ENCODE measurements at places on chromosomes 6 and 20. TPM values are rescaled to one million over a fixed set of nuclear protein-coding genes. Genes with fewer than 3 reads are reported as not detected.

DNA sequence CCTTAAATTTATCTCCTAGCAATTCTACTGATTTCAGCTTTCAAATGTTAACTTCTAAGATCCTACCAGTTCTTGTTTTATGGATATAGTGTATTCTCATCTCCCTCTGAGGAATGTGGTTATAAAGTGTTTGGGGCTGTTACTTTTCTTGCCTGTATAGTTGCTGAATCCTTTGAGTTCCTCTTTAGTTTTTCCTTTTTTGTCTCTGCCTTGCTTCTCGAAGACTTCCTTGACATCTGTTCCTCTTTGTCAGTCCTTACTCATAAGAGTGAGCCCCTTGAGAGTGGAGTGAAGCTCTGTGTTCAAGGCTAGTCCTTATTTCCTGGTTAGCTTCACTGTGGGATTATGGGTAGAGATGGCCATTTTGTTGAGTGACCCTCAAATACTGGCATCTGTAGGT, 84.6 kb downstream of the ELOVL4 start:
- peaks cover 4% of the 10 kb centered on the region for H3K27me3 ChIP-seq
- no peak overlapping the region for H3K27ac ChIP-seq
- no peak for DNase-seq
- H3K4me1 ChIP-seq, result no peaks in the 10 kb centered on the region

WFDC2 gene
- not detected for total RNA-seq

TBX18 gene
- 20.6 TPM for total RNA-seq

GRCh38 chr6:52233975-52234823, 10.1 kb downstream of the IL17F start:
- no peaks in the 10 kb centered on the region for H3K4me1 ChIP-seq
- peak; percentile 81 for DNase-seq
- no peak overlapping the region for H3K4me3 ChIP-seq

GRCh38 chr6:68296126-68296525, 339.0 kb upstream of the ADGRB3 start:
- no peak overlapping the region for H3K4me3 ChIP-seq
- H3K27me3 ChIP-seq, result no peaks in the 10 kb centered on the region
- no peak for DNase-seq
- H3K36me3 ChIP-seq, result no peaks in the 10 kb centered on the region

DNA sequence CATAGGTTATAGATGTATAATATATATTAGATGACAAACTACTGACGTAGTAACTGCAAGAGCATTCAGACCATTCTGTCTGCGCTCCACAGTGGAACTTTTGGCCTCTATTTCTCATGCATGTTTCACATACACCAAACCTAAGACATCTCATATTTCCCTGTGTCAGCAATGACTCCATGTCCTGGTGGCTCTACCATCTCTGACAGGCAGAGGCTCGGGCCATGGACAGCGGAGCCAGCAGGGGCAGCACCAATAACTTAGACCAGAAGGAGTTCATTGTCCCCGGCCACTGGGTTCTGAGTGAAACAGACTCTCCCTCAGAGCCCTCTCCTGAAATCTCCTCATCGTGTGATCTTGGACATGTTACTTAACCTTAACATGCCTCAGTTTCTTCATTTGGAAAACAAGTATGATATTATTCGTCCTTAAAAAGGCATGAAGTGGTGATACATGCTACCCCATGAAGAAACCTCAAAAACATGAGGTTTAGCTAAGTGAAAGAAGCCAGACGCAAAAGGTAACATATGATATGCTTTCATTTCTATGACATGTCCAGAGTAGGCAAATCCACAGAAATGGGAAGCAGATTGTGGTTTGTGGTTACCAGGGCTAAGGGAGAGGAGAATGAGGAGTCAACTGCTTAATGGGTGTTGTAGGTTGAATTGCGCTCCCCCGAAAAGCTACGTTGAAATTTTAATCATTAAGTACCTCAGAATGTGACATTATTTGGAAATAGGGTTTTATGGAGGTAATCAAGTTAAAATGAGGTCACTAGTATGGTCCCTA, 564.0 kb upstream of the JARID2 start:
- no peak for DNase-seq
- no peaks in the 10 kb centered on the region for H3K27me3 ChIP-seq
- H3K27ac ChIP-seq, result no peak overlapping the region
- peaks cover 17% of the 10 kb centered on the region for H3K4me1 ChIP-seq

DNA sequence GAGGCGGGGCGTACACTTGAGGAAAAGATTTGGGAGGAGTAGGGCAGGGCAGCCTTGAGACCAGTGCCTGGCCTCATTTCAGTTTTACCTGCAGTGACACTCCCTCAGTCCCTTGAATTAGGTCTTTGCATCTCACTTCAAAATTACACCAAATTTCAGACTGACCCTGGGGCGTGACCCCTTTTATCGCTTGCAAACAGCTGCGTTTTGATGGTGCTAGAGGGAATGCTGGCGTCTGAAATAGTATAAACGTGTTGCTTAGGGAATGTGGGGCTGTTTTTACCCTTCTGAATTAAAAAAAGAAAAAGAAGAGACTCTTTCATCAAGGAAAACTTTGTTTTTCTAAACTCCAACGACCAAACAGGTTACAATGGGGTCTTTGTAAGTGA, 21.0 kb downstream of the COL9A1 start:
- no peak for DNase-seq
- no peaks in the 10 kb centered on the region for H3K36me3 ChIP-seq
- H3K27me3 ChIP-seq, result peaks cover 13% of the 10 kb centered on the region
- H3K27ac ChIP-seq, result no peak overlapping the region
- no peaks in the 10 kb centered on the region for H3K4me1 ChIP-seq

DNA sequence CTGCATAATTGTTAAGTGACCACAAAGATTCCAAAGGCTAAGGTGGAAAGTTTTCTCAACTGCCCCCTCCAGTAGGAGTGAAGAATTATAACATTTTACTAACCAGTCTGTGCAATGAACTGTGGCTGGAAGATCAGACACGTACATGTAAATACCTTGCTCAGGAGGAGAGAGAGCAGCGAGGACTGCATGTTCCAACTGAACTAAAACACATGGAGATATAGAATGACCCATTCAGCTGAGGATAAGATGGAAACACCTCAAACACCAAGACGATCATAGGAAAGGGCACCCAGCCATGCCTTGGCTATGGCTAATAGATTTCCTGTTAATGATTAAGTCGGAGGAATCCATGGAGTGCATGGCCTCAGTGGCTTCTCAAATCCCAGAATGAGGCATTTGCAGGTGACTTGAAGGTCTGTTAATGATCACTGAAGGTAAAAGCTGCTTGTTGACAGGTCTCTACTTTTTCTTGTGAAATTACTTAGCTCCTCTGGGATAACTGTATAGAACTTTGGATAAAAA, 875.6 kb downstream of the TFAP2A start:
- H3K27ac ChIP-seq, result no peak overlapping the region
- H3K36me3 ChIP-seq, result no peaks in the 10 kb centered on the region
- peaks cover 61% of the 10 kb centered on the region for H3K4me1 ChIP-seq
- H3K4me3 ChIP-seq, result no peak overlapping the region
- no peak for DNase-seq

DNA sequence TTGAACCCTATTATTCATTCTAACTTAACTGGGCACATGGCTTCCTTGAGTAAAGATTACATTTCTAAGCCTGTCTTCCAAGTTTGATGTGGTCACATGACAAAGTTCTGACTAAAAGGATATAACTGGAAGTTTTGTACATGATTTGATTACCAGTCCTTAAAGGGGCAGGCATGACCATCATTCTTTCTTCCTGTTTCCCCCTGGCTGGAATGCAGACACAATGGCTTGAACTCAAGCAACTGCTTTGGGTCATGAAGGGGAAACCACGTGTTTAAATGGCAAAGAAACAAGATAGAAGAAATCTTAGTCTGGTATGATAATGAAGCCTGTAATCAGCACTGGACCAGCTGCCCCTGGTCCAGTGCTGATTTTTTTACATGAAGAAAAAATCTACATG, 15.6 kb upstream of the SHLD1 start:
- no peak overlapping the region for H3K4me3 ChIP-seq
- no peak overlapping the region for H3K27ac ChIP-seq
- peaks cover 28% of the 10 kb centered on the region for H3K27me3 ChIP-seq
- H3K36me3 ChIP-seq, result no peaks in the 10 kb centered on the region
- DNase-seq, result no peak

CDC5L gene
- total RNA-seq, result 17.6 TPM

- H3K4me3 ChIP-seq, result no peak overlapping the region
- no peak overlapping the region for H3K27ac ChIP-seq
- no peaks in the 10 kb centered on the region for H3K36me3 ChIP-seq
- peaks cover 20% of the 10 kb centered on the region for H3K4me1 ChIP-seq
These were observed 53.2 kb downstream of the MBOAT1 start for GRCh38 chr6:20159098-20159497.

DNA sequence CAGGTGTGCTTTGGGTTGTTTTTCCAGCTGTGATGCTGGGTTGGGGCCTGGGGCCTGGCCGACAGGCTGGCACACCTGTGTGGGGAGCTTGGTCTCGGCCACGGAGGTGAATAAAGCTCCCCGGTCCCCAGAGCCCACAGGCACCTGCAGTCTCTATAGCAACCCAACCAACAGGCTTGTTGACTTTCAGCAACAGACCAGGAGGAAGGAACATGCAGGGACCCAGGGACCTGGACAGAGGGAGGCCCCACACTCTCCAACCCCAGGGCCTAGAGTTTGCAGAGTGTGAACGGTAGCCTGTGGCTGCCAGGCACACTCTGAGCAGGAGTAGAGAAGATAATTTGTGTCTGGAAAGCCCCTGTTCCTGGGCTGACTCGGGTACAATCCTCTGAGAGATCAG, 14.6 kb upstream of the SYNJ2 start:
- no peak overlapping the region for H3K4me3 ChIP-seq
- peaks cover 23% of the 10 kb centered on the region for H3K4me1 ChIP-seq
- peaks cover 10% of the 10 kb centered on the region for H3K36me3 ChIP-seq
- peaks cover 2% of the 10 kb centered on the region for H3K27me3 ChIP-seq

DNA sequence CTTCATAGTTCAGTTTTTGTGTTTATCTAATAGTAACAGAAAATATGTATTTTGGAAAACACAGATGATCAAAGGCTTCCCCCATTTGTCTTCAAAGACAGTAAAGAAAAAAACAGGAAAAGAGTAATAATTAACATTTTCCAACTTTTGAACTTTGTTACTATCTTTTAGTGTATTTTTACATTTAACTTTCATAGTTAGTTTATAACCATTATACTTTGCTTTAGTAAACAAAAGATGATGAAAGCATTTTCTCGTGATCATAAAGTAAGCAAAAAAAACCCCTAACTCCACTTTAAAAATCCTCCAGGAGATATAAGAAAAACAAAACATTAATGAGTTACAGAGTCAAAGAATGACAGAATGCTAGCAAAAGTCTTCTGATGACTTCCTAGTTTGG, 13.6 kb upstream of the GPRC6A start:
- no peaks in the 10 kb centered on the region for H3K36me3 ChIP-seq
- no peak for DNase-seq
- H3K4me3 ChIP-seq, result no peak overlapping the region
- no peak overlapping the region for H3K27ac ChIP-seq
- H3K27me3 ChIP-seq, result peaks cover 3% of the 10 kb centered on the region
- H3K4me1 ChIP-seq, result peaks cover 12% of the 10 kb centered on the region

PTPN1 gene
- total RNA-seq, result 45.1 TPM

PCED1A gene
- total RNA-seq, result 19.2 TPM

GRCh38 chr6:156718647-156719394, 58.4 kb upstream of the ARID1B start:
- H3K4me3 ChIP-seq, result no peak overlapping the region
- no peaks in the 10 kb centered on the region for H3K27me3 ChIP-seq
- no peak overlapping the region for H3K27ac ChIP-seq
- H3K36me3 ChIP-seq, result no peaks in the 10 kb centered on the region

EYS gene
- not detected for total RNA-seq

TAGAP gene
- total RNA-seq, result not detected

DNA sequence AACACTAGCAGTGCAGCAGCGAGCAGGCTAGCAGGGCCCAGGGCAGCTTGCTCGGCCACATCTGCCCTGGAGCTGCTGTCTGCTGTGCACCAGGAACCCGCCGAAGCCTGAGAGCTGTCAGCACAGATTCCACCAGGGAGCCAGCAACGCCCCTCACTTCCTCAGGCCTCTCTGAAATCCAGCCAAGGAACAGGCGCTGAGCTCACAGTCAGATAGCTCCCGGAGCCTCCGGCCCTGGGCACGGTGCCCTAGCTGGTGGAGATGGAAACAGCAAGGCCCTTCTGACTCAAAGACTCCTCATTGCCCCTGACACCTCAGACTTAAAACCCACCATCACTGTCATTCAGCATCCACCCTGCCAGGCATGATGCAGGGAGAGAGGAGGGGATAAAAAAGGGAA, 839.4 kb downstream of the MAFB start:
- H3K4me1 ChIP-seq, result peaks cover 54% of the 10 kb centered on the region
- no peaks in the 10 kb centered on the region for H3K36me3 ChIP-seq
- H3K27me3 ChIP-seq, result peaks cover 3% of the 10 kb centered on the region
- H3K4me3 ChIP-seq, result peak overlapping the region; percentile 49
- peak overlapping the region; percentile 78 for H3K27ac ChIP-seq

SMLR1 gene
- not detected for total RNA-seq

DXO gene
- 16.4 TPM for total RNA-seq

- no peak overlapping the region for H3K27ac ChIP-seq
- no peak overlapping the region for H3K4me3 ChIP-seq
- H3K36me3 ChIP-seq, result no peaks in the 10 kb centered on the region
- no peak for DNase-seq
- peaks cover 3% of the 10 kb centered on the region for H3K27me3 ChIP-seq
- H3K4me1 ChIP-seq, result no peaks in the 10 kb centered on the region
These were observed 236.8 kb downstream of the LY86 start for GRCh38 chr6:6825193-6825784.

DNA sequence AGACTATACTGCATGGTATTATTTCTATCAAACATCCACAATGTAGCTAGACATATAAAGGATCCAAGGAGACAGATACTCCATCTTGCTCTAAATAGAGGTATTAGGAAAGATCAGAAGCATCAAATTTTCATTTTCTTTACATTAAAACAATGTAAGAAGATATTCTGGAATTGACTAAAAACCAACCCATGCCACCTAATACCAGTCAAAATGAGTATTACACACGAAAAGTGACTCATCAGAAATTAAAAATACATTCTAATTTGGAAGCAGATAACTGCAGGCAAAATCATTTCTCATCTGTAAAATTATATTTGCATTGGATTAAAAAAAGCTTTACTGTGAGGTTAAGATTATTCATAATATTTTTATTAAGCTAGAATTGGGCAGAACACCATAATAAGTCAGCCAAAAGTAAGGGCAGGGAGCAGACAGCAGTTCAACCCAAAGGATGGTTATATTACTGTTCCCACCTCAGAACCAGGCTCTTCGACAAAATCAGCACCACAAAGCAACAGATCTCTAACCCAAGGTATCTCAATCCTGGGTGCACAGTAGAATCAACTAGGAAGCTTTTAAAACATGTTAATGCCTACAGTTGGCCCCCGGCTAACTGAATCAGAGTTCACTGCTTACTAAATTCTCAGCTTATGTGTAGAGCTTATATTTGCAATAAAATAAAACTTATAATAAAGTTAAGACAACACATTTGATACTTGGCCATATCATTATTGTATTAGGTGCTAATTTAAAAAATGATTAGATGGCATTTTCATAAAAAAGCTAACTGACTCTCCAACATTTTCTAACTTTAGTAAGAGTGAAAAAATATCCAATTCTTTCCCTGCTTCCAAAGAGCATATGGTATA, 35.2 kb downstream of the SAMD3 start:
- no peak for DNase-seq
- H3K36me3 ChIP-seq, result peaks cover 13% of the 10 kb centered on the region
- H3K27ac ChIP-seq, result no peak overlapping the region
- no peaks in the 10 kb centered on the region for H3K27me3 ChIP-seq
- H3K4me3 ChIP-seq, result no peak overlapping the region
- H3K4me1 ChIP-seq, result no peaks in the 10 kb centered on the region

PRDM1 gene
- total RNA-seq, result 8.4 TPM
